ENCODE measurements at places on chromosomes 16 and 17.

DNA sequence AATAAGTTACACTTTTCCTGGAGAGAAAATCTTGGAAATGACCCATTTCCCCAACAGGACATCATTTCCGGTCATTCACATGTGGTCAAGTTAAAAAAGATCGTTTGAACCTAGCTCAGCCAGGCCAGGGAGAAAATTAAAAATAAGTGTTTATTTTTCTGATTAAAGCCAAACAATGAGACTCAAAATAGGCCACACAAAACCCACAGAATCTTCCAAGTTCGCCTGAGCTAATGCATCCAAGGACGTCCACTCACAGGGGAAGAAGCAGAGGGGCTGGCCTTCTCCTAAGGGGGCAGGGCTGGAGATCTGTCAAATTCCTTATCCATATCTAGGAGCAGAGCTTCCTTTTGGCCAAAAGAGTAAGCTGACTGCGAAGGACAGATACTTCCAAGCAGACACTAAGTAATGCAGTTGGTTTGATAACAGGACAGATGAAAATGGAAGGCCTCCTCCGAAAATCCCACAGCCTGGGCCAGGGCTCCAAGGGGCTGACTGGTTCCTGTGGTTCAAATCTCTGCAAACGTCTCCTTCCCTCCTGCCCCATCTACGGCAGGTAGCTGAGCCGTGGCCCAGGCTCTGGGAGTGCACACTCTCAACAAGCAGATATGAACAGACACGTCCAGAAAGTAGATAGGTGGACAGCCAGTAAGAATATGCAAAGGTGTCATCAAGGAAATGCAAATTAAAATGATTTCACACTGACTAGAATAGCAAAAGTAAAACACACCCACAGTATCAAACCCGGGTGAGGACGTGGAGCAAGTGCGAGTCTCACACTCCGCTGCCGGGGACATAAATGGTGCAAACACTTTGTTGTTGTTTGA is 98.5 kb downstream of the MRM3 start:
- peaks cover 69% of the 10 kb centered on the region for H3K4me1 ChIP-seq
- no peaks in the 10 kb centered on the region for H3K27me3 ChIP-seq
- DNase-seq = no peak
- no peaks in the 10 kb centered on the region for H3K36me3 ChIP-seq

DNA sequence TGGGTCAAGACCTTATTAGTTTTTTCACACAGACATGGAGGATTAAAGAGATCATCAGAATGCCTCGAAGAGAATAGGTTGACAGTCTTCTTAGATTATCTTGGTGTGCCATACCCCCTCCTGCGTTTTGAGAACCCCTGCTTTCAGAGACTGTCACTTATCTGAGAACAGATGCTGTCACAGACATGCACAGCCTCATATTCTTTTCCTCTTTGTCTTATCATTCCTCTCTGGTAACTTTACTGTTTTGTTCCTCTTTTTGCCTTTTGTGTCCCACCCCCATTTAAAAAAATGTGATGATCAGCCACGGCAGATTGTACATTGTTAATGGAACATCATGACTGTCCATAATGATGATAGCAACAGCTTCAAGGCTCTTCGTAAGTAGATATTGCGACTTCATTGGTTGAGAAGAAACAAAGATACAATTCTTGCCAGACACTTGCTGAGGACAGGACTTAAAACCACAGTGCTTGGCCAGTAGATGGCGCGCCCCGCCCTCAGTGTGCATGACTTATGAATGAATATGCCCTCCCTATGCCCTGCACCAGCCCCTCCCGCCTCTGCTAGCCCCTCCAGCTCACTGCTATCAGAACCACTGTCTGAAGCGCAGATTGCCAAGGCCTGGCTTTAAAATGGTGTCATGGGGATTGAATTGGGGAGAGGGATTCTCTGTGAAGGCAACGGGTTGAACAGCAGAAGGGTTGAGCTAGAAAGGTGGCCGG is 2.6 kb upstream of the PITPNC1 start:
- DNase-seq = peak; percentile 88
- H3K27me3 ChIP-seq = no peaks in the 10 kb centered on the region
- H3K4me1 ChIP-seq = peaks cover 29% of the 10 kb centered on the region
- H3K27ac ChIP-seq = peak overlapping the region; percentile 74
- peaks cover 5% of the 10 kb centered on the region for H3K36me3 ChIP-seq

DNA sequence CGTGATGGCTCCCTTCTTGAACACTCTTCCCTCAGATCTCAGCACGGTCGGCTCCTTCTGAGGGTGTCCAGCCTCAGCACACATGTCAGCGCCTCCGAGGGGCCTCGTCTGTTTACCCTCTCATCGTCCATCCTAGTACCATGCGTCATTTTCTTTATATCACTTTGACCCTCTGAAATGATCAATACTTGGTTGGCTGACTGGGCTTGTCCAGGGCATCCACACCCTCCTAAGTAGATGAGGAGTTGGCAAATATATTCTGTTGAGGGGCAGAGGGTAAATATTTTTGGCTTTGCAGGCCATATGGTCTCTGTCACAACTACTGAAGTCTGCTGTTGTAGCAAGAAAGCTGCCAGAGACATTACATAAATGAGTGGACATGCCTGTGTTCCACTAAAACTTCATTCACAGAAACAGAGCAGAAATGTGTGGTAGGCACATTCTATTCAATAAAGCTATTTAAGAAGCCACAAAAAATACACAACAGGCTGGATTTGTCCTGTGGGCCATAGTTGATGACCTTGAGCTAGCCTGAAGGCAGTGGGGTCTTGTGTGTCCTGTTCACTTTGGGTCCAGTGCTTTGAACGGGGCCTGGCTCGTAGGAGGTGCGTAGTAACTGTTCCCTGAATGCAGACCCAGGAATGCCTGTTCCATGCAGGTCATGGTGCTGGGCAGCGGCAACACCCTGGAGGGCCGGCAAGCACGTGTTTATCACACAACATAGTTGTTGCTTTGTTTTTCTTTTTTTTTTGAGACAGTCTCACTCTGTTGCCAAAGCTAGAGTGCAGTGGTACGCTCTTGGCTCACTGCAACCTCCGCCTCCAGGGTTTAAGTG is 185.8 kb downstream of the SNX29 start:
- no peak overlapping the region for H3K4me3 ChIP-seq
- no peak for DNase-seq
- no peak overlapping the region for H3K27ac ChIP-seq
- no peaks in the 10 kb centered on the region for H3K36me3 ChIP-seq

DNA sequence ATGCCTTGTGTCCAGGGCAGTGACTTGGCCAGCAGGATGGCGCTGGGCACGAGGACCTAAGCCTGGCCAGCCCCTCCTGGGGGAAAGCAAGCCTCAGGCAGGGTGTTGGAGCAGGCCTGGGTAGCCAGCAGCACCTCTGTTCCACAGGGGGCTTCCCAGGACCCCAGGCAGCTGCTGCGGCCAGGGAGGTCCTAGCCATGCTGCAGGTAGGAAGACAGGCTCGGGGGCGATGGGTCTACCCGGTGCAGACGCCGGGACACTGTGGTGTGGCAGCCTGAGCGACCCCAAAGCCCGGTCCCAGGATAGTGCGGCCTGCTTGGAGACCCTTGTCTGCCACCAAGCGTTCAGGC is 22.4 kb upstream of the AATK start:
- no peak overlapping the region for H3K4me3 ChIP-seq
- no peaks in the 10 kb centered on the region for H3K27me3 ChIP-seq
- H3K36me3 ChIP-seq = no peaks in the 10 kb centered on the region
- no peak overlapping the region for H3K27ac ChIP-seq

GRCh38 chr16:84952335-84953189 is 58.8 kb downstream of the ZDHHC7 start:
- H3K27me3 ChIP-seq = no peaks in the 10 kb centered on the region
- H3K27ac ChIP-seq = no peak overlapping the region
- no peaks in the 10 kb centered on the region for H3K4me1 ChIP-seq
- DNase-seq = peak; percentile 84

DNA sequence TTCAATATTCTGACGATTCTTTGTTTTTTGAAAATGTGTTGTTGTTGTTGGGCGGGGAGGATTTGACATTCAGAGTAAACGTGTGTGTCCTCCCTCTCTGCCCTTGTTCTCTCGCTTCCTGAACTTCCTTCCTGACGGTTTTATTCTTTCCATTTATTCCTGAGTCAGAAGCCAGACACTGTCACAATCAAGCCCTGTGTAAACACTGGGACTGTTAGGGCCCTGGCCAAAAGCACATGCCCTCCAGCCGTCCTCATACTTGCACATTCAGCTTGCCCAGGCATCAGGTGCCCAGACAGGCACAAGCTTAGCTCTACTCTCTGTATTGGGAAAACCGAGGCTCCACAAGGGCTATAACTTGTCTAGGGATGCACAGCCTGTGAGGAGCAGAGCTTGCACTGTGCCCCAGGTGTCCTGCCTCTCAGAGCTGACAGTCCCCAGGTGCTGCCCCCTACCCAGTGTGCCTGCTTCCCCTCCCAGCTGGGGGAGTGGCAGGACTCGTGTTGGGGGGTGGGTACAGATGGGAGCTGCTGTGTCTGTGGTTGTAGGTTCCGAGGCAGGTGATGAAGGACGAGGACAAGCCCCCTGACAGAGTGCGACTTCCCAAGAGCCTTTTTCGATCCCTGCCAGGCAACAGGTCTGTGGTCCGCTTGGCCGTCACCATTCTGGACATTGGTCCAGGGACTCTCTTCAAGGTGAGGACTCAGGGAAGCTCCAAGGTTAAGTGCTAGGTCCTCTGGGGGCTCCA is 9.7 kb downstream of the ADGRG3 start:
- no peaks in the 10 kb centered on the region for H3K36me3 ChIP-seq
- DNase-seq = no peak
- H3K27ac ChIP-seq = peak overlapping the region; percentile 92
- H3K4me3 ChIP-seq = no peak overlapping the region

DNA sequence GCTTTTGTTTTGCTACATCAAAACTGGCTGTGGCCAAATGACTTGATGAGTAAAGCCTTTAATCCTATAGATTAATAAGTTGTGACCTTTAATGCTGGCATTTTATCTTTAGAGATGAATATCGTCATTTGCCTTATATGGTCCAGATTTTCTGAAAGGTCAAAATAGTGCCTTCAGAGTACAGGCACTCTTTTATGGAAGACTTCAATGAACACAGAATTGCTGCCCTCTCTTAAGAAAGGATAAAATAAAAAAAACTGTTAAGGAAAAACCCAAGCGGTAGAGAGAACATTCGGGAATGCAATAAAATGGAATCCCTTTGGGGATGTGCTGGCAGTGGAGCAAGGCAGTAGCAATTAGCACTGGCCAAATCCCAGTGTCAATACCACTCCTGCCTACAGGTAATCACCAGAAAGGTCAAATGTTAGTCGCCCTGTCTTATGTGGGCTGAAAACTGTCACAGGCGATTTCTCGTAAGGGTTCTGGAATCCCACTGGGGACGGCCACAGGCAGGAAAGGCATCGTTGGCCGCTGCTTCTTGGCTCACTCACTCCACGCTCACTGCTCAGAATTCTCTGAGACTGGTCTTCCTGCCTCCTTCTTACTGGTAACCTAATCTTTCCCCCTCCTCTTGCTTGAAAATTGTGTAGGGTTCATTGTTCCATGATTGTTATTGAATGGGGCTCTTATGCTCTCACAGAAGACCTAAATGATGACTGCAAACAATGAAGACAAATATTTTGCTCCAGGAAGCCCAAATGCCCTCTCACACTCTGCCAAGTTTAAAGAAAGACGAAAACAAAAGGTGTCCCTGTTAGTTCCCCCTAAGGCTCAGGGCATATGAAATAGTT is 45.4 kb upstream of the HSBP1 start:
- H3K36me3 ChIP-seq = no peaks in the 10 kb centered on the region
- DNase-seq = no peak
- H3K27ac ChIP-seq = no peak overlapping the region
- no peaks in the 10 kb centered on the region for H3K27me3 ChIP-seq
- H3K4me1 ChIP-seq = peaks cover 16% of the 10 kb centered on the region

DNA sequence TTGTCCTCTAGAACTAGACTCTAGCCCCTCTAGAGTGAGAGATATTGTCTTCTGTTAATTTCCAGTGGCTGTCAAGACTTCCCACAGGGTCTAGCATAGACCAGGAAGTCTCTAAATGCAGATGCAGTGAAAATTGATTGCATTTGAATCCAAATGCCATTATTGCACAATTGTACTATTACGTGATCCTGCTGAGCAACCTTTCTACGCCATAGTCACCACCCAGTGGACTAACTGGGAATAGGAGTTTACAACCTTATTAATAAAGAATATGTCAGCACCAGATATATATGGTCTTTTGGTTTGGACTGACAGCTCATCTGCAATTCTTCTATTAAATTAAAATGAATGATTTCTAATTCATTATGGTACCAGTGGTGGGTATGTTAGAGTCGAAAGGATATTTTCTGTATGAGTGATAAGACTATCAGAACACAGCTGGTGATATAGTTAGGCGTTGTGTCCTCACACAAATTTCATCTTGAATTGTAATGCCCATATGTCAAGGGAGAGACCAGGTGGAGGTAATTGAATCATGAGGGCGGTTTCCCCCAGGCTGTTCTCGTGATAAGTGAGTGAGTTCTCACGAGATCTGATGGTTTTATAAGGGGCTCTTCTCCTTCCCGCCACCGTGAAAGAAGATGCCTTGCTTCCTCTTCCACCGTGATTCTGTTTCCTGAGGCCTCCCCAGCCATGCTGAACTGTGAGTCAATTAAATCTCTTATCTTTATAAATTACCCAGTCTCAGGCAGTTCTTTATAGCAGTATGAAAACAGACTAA is 138.9 kb upstream of the CA10 start:
- H3K36me3 ChIP-seq = peaks cover 39% of the 10 kb centered on the region
- DNase-seq = no peak
- H3K27ac ChIP-seq = no peak overlapping the region
- no peaks in the 10 kb centered on the region for H3K4me1 ChIP-seq
- H3K4me3 ChIP-seq = no peak overlapping the region

DNA sequence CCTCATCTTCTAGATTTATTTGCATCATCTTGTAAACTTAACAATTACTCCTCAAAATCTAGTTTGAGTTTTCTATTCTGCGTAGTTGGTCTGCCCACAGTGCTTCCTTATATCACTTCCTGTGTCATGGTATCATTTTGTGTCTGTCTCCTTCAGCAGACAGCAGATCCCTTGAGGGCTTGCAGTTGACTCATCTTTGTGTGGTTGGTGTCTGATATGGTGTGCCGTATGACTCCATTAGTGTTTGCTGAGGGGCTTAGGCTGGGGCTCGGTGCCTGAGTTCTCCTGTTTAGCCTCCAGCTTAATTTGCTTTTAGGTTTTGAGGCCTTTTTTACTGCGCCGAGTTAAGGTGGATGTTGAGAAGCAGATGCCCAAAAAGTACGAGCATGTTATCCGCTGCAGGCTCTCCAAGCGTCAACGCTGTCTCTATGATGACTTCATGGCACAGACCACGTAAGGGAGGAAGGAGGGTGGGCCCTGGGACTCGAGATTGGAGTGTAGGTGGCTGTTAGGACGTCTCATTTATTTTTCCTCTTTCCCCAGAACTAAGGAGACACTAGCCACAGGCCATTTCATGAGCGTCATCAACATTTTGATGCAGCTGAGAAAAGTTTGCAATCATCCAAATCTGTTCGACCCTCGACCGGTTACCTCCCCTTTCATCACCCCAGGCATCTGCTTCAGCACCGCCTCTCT is 16.9 kb downstream of the SRCAP start:
- no peak overlapping the region for H3K4me3 ChIP-seq
- peaks cover 70% of the 10 kb centered on the region for H3K36me3 ChIP-seq
- no peak overlapping the region for H3K27ac ChIP-seq
- no peaks in the 10 kb centered on the region for H3K27me3 ChIP-seq
- H3K4me1 ChIP-seq = no peaks in the 10 kb centered on the region

- H3K4me1 ChIP-seq = peaks cover 19% of the 10 kb centered on the region
- peaks cover 28% of the 10 kb centered on the region for H3K36me3 ChIP-seq
- no peaks in the 10 kb centered on the region for H3K27me3 ChIP-seq
- no peak for DNase-seq
- H3K27ac ChIP-seq = peak overlapping the region; percentile 39
Observed at GRCh38 chr17:65039336-65039988, 17.1 kb downstream of the GNA13 start.

All from WTC11 (cell line).